Bronchial epithelial cell (primary cell): ENCODE measurements at places on chromosomes 7 and 10. TPM values are rescaled to one million over a fixed set of nuclear protein-coding genes. Genes with fewer than 3 reads are reported as not detected.

DNA sequence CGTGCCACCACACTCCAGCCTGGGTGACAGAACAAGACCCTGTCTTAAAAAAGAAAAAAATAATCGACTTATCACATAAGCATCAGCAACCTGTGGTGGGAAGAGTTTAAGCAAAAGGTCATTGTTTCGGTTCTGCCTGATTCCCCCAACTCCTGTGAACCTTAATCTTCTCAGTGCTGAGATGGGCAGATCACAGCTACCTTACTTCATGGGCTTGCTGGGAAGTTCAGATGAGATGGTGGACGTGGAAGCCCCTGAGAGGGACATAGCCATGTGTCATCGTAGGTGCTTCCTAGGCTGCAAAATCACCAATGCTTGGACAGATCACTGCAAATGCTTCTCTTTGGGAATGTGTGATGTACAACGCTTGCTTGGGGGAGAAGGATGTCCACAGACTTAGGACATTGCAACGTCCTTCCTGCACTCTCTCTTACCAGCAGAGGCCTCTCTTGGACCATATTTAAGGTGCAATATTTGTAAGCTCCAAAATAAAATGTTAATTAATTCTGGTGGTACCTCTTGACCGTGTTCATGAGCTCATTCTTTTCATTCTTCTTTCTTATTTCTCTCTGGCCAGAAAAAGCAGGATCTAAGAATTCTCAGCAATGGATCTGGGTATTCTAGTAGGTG, 8.6 kb downstream of the GJD4 start:
- DNase-seq: peak; percentile 41

- no peak for DNase-seq
These were observed 87.7 kb downstream of the TSPAN12 start for GRCh38 chr7:120770206-120770605.

The LRRD1 gene
- 0.13 TPM in 1 of 2 replicates, not detected in the other for total RNA-seq

The TMEM273 gene
- total RNA-seq: not detected in 2 replicates

- DNase-seq: peak; percentile 84
These were observed 13.2 kb downstream of the ERVW-1 start for GRCh38 chr7:92464515-92464914.
